ENCODE measurements at places on chromosomes 4 and X.
A peak's percentile ranks its signal among the peaks of the same experiment; 100 is the strongest.

- no peak for DNase-seq
These were observed 126.0 kb downstream of the TENM3 start for GRCh38 chr4:182369211-182369610.

GRCh38 chr4:13654162-13654797 is 26.8 kb upstream of the BOD1L1 start:
- peak; percentile 84 for DNase-seq

GRCh38 chrX:16914058-16914457 is 32.4 kb upstream of the REPS2 start:
- DNase-seq = no peak

DNA sequence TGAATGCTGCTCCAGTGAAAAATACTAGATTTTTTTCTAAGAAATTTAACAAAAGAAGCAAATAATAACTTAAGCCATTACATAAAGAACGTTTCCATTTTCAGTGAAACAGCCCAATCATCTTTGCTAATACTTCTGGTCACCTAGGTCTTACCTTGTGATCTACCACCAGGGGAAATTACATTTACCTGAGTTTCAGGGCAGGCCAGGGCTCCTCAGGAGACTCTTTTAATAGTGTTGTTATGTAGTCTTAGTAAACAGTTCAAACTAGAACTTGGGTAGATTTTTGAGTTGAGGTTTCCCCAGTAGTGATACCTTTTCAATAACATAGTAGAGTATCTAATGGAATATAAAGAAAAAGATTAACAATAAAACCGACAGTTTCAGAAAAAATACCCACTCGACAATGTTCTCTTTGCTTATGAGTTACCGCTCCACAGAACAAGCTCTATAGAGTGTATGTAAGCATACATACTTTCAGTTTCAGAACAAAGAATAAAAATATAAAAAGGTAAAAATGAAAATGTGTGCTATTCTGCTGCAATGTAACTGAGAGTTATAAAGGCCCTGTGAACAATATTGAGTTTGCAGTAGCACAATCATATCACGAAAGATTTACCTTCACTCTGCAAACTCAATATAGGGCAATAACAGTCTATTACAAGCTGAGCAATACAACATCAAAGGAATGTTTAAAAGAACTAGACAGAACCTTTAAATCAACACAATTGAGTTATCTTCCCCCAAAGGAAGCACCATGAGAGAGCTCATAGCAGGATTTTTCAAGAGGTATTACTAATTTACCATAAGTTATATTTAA is 165.8 kb downstream of the ATOH1 start:
- DNase-seq = no peak

DNA sequence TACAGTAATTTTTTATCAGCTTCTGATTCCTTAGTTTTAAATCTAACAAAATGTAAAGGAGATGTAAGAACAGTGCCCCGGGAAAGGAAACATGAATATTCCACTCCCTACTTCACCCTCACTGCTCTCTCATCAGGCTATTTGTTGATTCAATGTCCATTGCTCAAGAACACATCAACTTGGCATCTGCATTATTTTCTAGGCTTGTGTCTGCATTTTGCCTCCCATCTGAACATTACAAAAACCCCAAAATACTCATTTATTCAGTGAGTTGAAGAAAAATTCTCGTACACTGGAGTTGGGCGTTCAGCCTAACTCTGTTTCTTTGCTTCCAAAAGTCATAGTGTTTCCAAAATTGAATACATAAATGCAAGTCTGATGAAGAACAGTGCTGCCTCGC is 25.6 kb downstream of the ARHGAP6 start:
- no peak for DNase-seq

DNA sequence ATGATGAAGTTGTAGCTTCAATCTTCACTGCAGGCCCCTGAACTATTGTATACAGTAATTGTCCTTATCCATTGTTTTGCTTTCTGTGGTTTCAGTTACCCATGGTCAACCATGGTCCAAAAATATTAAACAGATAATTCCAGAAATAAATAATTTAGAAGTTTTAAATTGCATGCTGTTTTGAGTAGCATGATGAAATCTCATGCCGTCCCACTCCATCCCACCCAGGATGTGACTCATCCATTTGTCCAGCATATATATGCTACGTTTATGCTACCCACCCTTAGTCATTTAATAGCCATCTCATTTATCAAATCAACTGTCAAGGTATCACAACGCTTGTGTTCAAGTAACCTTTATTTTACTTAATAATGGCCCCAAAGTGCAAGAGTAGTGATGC is 34.5 kb downstream of the IQCM start:
- no peak for DNase-seq

GRCh38 chr4:37453999-37454800 is 209.7 kb downstream of the NWD2 start:
- no peak for DNase-seq

GRCh38 chr4:152850377-152850776 is 70.6 kb downstream of the ARFIP1 start:
- peak; percentile 53 for DNase-seq

DNA sequence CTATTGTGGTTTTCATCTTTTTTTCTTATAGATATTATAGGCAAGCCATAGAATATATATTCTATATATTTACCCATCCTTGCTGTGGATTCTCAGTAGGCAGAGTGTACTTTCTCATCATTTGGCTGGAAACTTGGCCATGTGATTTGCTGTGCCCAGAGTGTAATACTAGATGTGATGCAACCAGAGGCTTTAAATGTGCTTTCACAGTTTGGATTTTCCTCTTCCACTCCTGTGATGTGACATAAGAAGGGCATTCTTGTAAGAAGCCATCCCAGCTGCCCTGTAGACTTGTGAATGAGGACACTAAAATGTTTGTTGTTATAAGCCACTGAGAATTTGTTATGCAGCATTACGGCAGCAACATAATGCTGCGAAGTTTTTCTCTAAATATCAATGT is 10.4 kb upstream of the HPGDS start:
- DNase-seq = no peak
